ENCODE measurements at places on chromosomes 5 and 9. TPM values are rescaled to one million over a fixed set of nuclear protein-coding genes. Genes with fewer than 3 reads are reported as not detected.

Gene YTHDC2
- total RNA-seq, result 6.8 TPM

Gene TMEM174
- total RNA-seq, result not detected

Gene HTR1A
- not detected for total RNA-seq

Gene IL13
- not detected for total RNA-seq

Gene SPATA31E1
- not detected for total RNA-seq

Gene EDIL3
- 0.14 TPM for total RNA-seq

Gene RABEPK
- total RNA-seq, result 35.5 TPM

Gene TAS2R1
- total RNA-seq, result not detected

Gene FUT7
- total RNA-seq, result 0.05 TPM
